HepG2 (cell line): ENCODE measurements at places on chromosomes 7 and 10.

DNA sequence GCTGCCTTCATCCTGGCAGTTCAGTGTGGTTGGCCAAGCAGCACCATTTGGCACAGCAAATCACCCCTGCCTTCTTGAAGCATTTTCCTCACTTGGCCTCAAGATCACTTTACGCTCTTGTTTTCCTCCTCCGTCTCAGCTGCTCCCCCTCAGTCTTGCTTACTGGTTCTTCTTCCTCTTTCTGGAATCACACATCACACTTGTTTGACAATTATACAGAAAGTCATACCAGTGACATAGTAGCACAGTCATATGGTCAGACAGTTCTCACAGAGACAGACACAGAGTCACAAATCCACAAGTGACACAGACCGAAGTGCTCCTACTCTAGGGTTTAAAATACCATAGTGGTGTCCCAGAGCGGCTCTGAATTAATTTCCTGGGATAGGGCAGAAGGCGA lies 43.8 kb upstream of the ARL4A start:
- DNase-seq: no peak

DNA sequence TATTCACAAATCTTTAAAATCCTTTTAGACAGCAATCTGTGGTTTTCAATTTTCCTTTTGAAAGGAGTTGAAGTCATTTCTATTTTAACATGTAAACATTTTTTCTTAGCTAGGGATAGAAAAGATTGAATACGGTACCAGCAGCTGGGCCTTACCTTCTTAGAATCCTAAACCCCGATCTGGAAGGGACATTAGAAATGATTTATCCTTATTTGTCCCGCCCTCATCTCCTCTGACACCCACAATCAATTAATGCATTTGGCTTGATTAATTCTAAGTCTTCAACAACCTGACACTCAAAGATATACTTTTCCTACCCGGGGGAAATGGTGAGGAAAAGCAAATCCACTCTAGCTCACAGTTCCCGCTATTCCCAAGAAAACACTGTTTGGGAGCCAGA lies 100.4 kb downstream of the SORCS1 start:
- no peak for DNase-seq

- DNase-seq: no peak
Measured at GRCh38 chr7:116899308-116899707, 36.9 kb downstream of the CAPZA2 start.

- no peak for DNase-seq
Measured at GRCh38 chr10:22429981-22430421, 84.7 kb downstream of the SPAG6 start.

- DNase-seq: no peak
Measured at GRCh38 chr10:535051-535450, 154.4 kb downstream of the DIP2C start.

- DNase-seq: no peak
Measured at GRCh38 chr10:126561294-126561920, 109.1 kb downstream of the C10orf90 start.

GRCh38 chr10:78353636-78354035 lies 320.0 kb downstream of the RPS24 start:
- no peak for DNase-seq

GRCh38 chr7:139660317-139661042 lies 117.3 kb downstream of the HIPK2 start:
- peak; percentile 90 for DNase-seq

GRCh38 chr10:133405272-133405671 lies 11.3 kb downstream of the MTG1 start:
- no peak for DNase-seq

- no peak for DNase-seq
Measured at GRCh38 chr10:1672001-1672781, 65.1 kb downstream of the ADARB2 start.

GRCh38 chr7:21617916-21618390 lies 75.1 kb downstream of the DNAH11 start:
- peak; percentile 79 for DNase-seq

DNA sequence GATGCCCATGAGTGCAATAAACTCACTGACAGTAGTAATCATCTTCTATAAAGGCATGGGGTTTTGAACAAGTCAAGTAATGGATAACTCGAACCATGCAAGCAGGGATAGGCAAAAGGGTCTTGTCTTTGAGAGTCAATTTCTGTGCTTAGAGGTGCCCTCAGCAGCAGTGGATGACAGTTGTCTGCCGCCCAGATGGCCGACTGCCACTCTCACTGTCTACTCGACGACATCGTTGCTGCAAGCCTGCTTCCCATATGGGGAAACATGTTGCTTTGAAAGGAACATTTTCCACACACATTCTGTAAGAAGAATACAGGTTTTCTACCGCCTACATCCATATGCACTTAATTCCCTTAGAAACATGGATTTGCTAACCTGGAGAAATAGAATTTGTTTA lies 236.3 kb upstream of the DKK1 start:
- no peak for DNase-seq

DNA sequence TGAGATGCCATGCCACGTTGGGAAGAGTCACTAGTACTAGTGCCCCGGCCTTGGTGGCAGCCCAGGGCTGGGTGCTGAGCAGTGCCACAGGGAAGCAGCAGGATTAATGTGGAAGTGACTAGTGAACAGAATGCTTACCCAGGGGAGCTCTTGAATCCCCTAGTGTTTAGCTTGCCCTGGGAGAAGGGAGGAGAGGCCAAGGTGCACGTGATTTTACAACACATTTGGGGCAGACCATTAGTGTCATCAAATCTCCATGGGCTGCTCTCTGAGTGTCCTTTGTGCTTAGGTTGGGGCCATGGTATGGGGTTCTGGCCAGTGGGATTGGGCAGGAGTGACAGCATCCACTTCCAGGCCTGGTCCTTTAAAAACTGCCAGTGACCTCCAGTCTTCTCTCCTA lies 37.5 kb downstream of the ARHGAP22 start:
- DNase-seq: no peak

DNA sequence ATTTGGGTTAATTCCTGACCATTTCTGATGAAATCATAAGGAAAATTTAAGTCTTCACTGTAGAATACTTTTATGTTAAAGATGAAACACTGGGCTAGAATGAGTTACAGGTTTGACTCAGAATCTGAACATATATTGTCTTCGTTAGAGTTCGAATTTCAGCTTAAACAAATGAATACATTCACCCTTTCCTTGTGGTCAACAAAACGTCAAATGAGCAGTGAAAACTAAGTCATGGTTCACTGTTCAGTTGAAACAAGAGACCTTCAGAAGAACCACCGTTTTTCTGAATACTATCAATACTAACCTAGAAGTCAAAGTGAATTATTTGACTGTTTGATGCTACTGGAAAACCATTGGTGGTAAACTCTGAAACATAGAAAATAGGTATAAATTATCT lies 235.2 kb upstream of the ZWINT start:
- DNase-seq: no peak

DNA sequence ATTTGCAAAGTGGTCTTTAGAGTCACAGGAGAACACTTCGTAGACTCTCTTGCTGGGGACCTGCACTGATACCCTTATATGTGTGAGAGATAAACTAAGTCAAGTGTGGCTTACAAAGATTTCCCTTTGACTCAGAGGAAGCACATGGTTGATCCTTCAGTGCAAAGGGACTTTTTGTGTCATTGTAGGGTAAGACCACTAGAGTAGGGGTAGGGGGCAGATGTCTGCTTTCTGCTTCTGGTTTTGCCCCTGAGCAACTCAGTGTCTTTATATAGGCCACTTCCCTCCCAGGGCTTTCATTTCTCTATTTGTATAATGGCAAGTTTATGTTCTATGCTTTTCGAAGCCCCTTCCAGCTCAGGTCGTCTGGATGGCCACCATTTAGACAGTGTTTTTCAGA lies 281.7 kb downstream of the SORCS3 start:
- DNase-seq: no peak

GRCh38 chr10:7933262-7933661 lies 115.0 kb downstream of the TAF3 start:
- no peak for DNase-seq

GRCh38 chr7:74231232-74231590 lies 21.4 kb downstream of the LAT2 start:
- DNase-seq: no peak
